NCI-H1105 (cell line): ENCODE measurements at places on chromosomes 5 and 9.

DNA sequence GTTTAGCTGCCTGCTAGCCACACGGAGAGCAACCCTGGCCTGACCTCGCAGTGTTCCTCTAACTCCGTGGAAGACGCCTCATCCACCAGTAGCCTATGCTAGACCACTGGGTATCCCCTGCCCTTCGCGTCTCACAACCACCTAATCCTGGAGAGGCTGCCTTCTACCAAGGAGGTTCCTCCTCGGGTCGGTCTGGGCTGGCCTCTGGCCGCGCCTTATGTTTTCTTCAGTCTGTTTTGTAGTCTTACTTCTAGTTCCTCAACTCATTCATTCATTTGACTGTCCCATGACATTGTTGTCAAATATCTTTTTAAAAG is 1.6 kb upstream of the TPM2 start:
- DNase-seq = no peak

GRCh38 chr5:159878988-159879471 is 37.3 kb upstream of the ADRA1B start:
- no peak for DNase-seq

GRCh38 chr9:698954-699353 is 142.5 kb upstream of the DMRT1 start:
- no peak for DNase-seq

DNA sequence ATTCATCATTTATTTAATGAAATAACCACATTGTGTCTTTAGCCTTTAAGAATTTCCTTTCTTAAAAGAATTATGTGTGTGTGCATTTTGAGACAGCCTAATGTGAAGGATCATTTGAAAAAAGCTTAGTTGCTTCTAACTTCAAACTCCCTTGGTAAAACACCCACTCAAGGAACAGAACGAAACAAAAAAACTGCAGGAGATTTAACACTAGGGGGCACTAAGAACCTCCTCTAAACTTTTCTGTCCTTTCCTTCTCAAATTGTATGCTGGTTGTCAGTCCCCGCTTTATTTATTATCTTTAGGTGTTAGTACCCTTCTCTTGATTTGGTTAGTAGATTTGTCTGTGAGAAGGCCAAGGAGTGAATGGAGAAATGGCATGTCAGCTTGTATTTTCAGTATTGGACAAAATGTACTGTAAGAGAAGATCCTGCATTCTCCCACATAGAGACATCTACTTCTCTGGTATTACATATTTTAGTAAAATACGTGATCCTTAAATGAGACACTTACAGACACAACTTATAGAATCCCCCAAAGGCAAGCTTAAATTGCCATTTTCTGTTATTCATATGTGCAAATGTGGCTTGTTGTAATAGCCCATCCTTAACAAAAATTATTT is 229.7 kb downstream of the MRPS30 start:
- peak; percentile 41 for DNase-seq

GRCh38 chr5:1104327-1105006 is 7.4 kb downstream of the SLC12A7 start:
- DNase-seq = no peak

DNA sequence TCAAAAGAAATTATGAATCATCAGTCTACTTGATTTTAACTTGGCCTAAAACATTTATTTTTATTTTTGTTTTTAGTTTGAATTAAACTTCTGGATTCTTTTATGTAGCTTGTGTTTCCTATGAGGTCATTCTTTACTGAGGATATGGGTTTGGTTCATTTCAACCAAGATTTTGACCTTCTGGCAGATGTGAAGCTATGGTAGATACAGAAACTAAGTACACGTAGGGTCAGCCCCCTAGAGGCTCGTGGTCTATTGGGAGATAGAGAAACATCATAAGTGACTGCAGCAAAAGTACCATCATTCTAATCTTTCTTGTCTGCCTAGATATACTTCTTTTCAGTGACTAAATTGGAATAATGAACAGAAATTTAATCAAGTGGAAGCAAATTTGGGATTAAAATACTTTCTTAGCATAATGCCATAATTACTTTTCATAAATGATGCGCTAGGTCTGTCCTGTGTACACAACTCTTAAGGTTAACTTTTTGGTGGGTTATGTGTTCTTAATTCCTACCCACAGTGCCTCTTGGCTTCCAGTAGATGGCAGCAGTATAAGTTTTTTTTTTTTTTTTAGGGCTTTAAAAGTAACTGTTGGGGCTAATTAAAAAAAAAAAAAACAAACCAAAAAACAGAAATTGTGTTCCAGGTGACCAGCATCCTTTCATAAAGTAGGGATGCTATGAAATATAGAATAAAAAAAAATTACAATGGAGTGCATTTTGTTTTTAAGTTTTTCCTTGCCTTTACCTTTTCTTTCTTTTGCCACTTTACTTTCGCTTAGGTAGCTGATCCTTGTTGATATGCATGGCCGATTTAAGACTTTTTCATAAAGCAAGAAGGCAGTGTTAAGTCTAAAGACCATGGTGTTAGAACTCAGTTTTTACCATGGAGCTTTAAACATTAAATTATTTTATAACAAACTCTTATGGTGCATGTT is 49.9 kb downstream of the LRRTM2 start:
- DNase-seq = no peak

DNA sequence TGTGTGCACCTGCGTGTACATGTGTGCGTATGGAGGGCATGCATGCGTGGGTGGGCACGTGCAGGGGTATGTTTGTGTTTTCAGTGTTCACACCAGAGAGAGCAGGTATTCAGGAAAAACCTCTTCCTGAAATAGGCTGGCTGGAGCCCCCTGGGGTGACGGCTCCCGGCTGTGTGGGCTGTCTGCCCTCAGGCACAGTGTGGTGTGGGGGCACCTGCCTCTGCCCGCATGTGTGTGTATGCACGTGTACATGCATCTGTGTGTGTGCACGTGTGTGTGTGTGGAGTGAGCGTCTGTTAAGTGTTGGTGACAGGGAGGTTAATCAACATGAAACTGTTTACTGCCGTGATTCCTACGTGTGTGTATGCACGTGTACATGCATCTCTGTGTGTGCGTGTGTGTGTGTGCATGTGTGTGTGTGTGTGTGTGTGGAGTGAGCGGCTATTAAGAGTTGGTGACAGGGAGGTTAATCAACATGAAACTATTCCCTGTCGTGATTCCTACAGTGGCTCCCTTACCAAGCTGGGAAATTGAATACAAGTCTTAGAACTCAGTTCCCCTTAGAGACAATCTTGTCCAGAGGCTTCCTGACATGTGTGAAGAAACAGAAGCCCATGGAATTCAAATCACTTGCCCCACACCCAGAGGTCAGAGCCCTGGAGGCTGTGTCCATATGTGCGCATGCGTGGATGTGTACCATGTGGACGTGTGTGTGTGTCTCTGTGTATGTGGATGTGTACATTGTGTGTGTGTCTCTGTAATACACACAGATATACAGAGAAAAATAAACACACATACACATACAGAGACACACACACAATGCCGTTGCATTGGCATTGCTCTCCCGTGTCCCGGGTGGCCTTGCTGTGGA is 372.4 kb upstream of the IRX4 start:
- no peak for DNase-seq

DNA sequence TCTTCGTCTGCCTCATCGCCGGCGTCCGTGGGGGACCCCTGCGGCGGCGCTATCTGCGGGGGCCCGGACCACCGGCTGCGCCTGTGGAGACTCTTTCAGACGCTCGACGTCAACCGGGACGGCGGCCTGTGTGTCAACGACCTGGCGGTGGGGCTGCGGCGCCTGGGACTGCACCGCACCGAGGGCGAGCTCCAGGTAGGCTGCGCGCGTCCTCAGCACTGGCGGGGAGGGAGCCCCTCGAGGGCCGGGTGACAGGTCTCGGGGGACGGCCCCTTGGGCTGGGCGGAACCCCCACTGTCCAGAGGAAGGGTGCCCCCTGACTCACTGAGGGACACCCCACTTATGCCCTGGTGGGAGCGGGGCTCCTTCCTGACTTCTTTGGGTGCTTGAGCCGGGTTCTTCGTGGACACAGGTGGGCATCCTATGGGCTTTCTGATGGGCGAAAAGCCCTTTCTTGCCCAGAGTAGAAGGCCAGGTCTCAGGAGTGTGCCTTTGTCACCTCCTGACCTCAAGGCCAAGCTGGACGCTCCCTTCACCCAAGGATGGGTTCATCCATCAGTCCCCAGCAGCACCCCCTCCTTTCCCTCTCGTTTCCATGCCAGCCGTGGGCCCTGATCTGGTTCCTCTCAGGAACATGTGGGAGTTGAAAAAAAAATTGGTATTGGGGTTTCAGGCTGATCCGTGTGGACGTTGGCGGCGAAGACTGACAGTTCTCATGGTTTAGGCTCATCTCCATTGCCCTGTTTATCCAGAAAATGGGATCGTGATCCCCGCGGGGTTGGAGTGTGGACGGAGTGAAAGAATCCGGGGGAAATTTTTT is 564 bp downstream of the SLC25A25 start:
- DNase-seq = no peak

- DNase-seq = no peak
Measured at GRCh38 chr5:67639976-67640375, 443.4 kb upstream of the CD180 start.

DNA sequence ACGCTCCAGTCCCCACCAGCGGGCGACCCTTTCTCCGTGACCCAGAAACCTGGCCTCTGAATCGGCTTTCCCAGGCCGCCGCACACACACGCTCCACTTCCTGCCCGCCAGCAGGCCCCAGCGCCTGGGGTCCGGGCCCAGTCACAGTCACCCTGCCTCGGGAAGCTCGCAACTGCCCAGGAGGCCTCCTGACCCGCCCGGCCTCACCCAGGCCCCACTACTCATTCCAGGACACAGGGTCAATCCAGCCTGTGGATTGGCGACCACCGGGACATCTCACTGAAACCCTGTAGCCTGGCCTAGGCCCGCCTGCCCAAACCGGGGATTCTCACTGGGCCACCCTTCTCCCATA is 2.7 kb upstream of the IRX4 start:
- no peak for DNase-seq

GRCh38 chr5:132044207-132044606 is 16.2 kb upstream of the IL3 start:
- DNase-seq = no peak

DNA sequence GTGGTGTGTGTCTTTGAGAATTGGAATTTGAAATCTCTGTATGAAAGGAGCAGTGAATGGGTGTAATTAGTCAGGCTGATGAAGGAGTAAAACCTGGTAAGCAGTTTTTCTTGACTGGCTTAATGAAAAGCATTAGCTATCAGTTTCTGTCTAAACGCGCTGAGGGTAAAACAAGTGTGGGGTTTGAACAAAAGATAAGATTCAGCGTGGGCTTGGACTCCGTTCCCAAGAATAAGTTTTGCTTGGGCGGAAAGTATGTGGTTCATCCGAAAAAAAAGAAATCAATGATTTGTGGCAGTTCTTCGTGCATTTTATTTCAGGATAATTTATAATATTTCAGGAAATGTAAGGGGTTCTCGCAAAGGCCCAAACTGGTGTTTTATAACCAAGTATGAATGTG is 217.3 kb downstream of the NTRK2 start:
- DNase-seq = no peak

- no peak for DNase-seq
Measured at GRCh38 chr5:42824347-42824976, 12.8 kb upstream of the SELENOP start.

DNA sequence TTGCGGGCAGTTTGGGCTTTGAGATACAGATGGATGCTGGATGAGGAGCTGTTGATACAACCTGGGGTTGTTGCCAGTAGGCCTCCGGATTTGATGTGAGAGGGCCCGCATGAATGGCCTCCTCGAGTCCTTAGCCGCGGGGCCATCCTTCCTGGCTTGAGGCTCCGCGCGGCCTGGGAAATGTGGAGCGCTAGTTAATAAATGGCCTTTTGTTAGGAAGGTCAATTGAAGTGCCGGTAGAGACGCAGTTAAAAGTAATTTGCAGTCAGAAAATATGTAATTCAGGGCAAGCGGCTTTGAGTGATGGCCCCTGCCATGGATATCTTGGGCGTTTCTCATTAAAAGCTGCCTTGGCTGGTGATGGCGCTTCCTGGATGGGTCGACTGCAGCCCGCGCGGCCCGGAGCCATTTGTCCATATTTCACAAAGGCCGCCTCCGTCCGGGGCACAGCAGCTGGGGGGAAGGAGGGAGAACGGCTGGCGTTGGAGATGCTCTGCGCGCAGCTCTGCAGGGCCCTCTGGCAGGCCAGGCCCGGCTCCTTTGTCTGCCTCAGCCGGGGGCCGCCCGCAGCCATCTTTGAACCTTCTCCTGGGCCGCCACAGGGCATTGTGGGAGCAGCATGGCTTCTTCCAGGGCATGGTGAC is 11.2 kb downstream of the MVB12B start:
- DNase-seq = no peak

GRCh38 chr5:80784451-80784850 is 129.7 kb upstream of the DHFR start:
- no peak for DNase-seq

DNA sequence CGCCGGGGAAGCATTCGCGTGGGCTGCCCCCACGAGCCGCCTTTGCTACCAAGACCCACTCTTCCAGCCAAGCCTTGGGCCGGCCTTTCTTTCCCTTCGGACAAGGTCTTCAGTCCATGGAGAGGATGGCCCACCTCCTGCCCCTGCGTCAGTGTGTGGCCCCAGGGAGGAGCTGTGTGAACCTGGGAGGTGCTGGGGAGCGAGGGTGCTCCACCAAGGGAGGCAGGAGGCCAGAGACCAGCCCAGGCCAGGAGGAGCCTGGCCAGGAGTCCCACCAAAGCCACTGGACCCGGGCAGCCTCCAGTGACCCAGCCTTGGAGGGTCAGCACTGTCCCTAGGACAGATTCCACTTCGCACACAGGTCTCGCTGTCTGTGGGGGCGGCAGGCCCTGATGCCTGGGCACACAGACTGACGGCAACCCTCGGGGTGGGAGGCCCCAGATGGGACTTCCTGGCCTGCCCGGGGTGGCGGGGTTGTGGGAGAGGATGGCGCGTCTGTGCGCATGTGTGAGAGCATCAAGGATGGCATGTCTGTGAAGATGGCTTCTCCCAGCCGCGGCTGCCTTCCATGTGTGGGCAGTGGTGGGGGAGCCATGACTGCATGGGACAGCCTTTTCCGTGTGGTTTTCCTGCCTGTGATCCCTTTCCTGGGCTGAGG is 113.3 kb upstream of the LPCAT1 start:
- DNase-seq = no peak

- DNase-seq = no peak
Measured at GRCh38 chr9:96777426-96777864, 442 bp downstream of the ZNF510 start.

DNA sequence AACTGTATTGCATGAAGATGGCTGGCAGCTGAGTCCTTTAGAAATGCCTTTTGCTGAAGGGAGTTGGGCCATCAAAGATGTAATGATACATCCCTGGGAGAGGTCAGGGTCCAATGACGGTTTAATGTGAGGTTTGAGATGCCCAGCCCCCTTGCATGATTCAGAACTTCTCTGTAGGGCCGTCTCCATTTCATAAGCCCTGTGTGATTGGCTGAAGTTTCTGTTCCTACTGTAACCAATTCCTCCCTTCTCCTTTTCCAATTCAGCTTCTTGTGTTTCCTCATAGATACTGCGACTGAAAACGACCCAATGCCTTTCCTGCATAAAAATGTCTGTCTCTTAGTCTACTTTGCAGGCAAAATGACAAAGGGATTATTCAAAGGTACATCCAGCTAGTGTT is 47.9 kb upstream of the ST8SIA4 start:
- no peak for DNase-seq

DNA sequence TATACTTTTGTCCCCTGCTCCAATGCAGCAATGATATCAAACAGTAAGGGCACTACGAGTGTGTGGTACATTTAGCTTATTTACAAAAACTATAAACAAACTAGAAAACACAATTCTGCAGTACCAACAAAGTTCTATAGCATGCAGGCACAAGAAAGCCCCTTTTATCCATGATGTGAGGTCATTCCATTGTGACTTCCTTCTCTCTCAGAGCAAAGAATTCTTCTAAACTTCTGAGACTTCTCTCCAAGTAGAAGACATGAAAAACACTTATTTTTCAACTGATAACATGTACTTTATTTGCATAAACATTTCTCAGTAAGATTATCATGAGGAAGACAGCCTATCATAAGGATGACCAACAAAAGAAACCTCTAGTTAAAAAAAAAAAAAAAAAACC is 569.8 kb downstream of the TLE1 start:
- no peak for DNase-seq
